CD4-positive, alpha-beta T cell treated with Interleukin-10 for 1 hour (primary cell): ENCODE measurements at places on chromosomes 4 and X.

DNA sequence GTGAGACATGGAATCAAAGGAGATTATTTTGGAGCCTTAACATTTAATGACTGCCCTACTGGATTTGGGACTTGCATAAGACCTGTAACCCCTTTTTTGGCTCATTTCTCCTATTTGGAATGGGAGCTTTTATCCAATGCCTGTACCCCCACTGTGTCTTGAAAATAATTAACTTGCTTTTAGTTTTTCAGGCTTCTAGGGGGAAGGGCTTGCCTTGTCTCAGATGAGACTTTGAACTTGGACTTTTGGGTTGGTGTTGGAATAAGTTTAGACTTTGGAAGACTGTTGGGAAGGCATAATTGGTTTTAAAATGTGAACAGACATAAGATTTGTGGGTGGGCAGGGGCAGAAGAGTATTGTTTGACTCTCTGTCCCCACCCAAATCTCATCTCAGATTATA, 189.1 kb upstream of the POU3F4 start:
- no peak for DNase-seq

- peak; percentile 67 for DNase-seq
These were observed 19.1 kb downstream of the SH3BP2 start for GRCh38 chr4:2811830-2812611.

DNA sequence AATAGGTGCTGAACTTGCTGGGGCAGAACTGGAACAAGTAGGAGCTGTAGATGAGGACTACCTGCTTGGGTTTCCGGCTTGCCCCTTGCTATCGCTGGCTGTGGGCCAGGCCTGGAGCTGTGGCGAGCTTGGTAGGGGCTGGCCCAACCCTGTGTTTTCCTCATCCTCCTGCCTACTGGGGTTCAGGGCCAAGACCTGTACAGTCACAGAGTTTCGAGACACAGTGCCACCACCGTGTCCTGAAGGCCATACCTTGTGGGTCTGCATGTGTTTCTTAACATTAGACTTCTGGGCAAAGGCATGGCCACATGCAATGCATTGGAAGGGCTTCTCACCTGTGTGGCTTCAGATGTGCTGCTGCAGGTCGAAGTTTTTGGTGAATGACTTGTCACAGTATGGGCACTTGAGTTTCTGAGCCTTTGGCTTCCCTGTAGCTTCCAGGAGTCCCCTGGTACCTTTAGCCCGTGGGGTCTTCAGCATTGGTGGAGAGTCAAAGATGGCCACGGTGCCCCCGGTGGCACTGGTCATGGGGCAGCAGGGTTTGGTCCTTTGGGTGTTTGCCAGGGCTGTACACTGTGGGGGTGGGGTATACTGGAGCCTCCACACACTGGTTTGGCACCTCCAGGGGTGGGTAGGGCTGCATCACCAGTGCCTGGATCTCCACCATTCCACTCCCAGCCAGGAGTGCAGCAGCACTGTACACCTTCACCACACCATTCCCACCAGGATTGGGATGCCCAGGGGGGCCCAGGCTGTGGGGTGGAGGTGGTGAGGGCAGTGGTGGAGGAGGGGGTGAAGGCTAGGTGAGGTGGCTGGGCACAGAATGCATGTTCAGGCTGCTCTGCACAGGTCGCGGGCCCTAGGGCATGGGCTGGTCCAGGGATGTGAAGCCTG, 52.1 kb downstream of the CFAP299 start:
- no peak for DNase-seq

- no peak for DNase-seq
These were observed 60.4 kb downstream of the STX18 start for GRCh38 chr4:4481399-4481994.

DNA sequence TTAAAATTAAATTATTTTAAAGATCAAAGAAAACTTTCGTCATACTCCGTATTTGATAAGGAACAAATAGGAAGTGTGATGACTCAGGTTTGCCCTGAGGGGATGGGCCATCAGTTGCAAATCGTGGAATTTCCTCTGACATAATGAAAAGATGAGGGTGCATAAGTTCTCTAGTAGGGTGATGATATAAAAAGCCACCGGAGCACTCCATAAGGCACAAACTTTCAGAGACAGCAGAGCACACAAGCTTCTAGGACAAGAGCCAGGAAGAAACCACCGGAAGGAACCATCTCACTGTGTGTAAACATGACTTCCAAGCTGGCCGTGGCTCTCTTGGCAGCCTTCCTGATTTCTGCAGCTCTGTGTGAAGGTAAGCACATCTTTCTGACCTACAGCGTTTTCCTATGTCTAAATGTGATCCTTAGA, at the start of gene CXCL8:
Gene CXCL8 (plus strand): TSS at position 217 of the 426 bp plus-strand sequence. CDS start 90 bp downstream, at position 307.
- peak; percentile 18 for DNase-seq

GRCh38 chr4:5409237-5409636, 299.1 kb downstream of the EVC2 start:
- DNase-seq: no peak

DNA sequence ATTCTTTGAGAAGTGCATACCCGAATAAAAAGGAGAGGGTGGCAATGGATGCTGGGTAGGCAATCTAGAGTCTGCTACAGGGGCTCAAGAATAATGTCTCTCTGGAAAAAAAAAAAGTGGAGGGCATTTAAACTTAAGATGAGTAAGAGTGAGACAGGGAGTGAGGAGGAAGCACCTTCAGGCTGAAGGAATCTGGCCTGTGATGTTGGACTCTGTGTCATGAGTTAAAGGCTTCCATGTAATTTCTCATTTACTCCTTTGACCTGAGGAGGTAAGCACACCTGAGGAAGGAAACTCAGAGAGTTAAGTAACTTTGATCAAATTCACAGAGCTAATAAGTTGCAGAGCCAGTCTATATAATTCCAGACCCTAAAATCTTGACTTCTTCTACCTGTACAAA, 3.2 kb upstream of the PRKG2 start:
- DNase-seq: no peak

DNA sequence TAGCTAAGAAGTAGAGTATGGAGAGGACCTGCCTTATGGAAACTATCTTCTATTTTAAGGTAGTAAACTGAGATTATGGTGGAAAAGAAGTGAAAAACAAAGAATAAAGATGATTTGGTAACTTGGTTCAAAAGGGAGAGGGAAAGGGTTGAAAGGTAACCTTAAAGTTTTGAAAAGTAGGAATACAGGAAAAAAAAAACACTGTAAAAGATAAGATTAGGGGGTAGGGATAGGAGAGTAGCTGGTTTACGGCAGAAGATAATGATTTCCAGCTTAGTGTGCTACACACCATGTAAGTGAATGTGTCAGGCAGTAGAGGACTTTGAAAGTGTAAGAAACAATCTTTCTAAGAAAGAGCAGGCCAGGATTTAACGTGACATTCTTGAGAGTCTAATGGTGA, 35.3 kb downstream of the FAM13A start:
- no peak for DNase-seq

- no peak for DNase-seq
These were observed 150.6 kb downstream of the CDS1 start for GRCh38 chr4:84733343-84734033.

DNA sequence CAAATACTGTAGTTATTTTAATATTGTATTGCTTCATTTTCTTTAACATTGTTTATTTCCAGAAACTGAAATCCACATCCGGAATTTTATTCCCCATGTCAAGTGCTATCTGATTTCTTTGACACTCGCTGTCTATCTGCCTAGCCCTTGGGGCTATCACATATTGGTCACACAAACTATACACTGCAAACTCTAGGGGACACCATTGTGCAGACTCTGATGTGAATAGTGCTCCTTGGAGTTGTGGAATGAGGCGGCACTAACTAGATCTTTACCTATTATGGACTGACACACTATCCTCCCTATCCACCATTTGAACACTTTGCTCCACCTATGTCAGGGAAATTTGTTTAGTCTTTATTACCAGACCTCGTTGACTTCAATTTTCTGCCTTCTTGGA, 534.5 kb downstream of the GLUD2 start:
- no peak for DNase-seq

DNA sequence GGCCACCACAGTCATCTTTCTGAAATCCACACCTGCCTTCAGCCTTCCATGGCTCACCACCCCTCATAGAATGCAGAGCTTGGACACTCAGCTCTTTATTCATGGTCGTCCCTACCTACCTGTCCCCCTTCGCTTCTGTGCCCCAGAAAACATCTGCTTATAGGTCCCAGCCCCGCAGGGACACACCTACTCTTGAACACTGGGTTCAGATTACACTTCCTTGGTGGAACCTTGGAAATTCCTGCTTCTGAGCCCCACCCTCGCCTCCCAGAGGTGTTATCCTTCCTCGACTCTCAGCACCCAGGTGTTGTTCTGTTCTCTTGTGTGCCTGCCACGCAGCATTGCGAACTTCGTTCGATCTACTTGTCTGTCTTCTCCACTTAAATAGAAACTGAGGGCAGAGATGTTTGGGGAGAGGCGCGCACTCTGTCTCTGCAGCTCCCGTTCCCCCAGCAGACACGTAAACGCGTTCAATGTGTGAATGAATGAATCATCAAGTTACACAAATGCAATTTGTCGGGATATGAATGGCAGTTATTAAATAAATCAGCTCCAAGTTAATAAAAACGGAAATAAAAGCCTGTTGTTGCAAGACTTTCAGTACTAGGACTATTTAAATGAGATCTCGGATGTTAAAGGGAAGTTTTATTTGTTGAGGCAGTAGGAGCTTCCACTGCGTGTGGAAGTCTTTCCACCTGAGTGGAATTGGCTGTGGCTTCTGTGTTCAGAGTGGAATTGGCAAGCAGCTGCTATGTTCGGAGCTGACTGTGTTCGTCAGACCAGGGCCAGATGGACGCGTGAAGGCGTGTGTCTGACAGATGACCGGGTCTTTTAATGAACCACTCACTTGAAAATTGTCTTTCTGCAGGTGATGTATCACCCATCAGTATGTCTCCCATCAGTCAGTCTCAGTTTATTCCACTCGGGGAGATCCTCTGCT, 95.6 kb downstream of the STOX2 start:
- no peak for DNase-seq

- DNase-seq: no peak
These were observed 1187.6 kb downstream of the RPA4 start for GRCh38 chrX:98071331-98071730.

- DNase-seq: no peak
These were observed 7.4 kb downstream of the BMPR1B start for GRCh38 chr4:94765174-94765573.

DNA sequence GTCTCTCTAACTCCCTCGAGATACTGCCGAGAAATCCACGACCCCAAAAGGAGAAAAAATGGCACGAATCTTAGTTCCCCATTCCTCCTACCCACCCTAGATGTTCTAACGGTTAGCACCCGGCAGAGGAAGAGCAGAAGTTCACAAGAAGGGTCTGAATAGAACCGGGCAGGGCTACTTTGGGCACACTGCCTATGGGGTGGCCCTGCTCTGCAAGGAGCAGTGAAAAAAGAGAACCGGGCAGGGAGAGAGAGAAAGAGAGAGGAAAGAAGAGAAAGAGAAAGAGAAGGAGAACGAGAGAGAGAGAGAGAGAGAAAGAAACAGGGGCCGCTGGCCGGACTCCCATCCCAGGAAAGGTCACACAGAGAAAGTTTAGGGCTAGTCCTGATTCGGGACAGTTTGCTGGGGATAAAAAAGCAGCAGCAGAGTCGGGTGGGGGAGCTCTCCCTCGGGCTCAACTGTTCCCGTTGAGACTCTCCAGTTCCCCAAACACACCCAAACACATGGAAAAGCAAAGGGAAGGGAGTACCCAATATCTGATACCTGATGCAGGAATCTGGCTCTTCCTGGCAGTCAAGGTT, 468 bp downstream of the GLA start:
- no peak for DNase-seq

GRCh38 chr4:16077786-16078185, 6.0 kb downstream of the PROM1 start:
- DNase-seq: no peak

- no peak for DNase-seq
These were observed 160.5 kb downstream of the ZNF518B start for GRCh38 chr4:10296730-10297129.

DNA sequence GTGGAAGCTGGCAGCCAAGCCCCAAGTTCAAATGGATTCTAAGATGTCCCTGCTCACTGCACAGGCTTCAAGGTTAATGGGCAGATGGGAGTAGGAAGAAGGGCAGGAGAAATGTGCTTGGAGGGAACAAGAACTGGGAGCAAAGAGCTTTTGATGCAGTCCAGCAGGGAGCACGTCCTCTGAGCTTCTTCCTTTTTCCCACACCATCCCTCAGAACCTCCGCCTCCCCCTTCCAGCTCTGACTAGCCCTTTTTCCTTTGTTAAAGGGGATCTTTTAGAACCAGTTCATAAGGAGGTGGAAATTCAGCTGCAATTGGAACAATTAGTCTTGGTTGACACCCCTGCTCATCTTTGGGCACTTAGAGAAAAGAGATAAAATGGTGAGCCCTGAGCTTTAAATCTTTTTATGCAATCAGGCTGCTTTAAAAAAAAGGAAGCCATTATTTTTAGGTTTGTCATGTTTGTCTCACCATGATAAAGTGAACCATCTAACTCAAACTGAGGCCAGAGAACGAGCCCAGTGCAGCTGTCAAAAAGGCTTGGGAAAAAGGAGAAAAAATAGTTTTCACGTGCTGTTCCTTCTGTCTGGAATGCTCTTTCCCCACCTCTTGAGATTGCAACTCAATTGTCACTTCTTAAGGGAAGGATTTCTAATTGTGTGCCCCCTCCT, 135.8 kb upstream of the IL1RAPL2 start:
- DNase-seq: no peak

- DNase-seq: no peak
These were observed 39.4 kb downstream of the WFS1 start for GRCh38 chr4:6308899-6309643.

DNA sequence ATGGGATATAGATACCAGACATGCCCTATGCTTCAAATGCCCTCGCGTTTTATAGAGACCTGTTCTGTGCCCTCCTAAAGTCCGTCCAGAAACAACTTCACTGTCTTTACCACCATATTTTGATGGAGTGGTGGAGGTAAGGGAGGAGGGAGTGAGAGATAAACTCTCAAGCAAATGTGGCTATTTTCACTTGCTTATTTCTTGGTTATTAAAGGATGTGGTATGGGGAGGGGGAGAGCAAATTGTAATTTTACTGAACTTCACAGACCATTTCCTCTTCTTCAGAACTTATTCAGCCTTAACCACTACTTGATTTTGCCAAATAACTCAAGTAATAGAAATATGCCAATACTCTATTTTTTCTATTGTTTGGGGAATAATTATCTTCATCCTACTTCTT, 31.5 kb downstream of the GPR174 start:
- no peak for DNase-seq

DNA sequence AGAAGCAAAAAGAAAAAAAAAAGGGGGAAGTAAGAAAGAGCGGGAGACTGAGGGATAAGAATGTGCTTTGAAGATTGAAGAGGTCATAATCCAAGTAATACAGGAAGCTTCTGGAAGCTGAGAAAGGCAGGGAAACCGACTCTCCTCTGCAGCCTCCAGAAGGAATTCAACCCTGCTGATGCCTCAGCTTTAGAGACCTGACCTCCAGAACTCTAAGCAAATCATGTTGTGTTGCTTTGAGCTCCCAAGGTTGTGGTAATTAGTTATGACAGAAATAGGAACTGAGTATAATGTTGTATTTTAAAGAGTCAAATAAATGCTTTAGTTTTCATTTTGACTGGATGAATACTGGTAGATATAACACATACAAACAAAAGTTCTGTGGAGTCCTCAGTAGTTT, 48.0 kb upstream of the FAT1 start:
- DNase-seq: no peak

- no peak for DNase-seq
These were observed 44.8 kb downstream of the BANK1 start for GRCh38 chr4:101835121-101835904.
